Activated T-cell treated with anti-CD3 and anti-CD28 coated beads, Interleukin-2, amount 50 U/mL, for 4 hours (primary cell): ENCODE measurements at places on chromosomes 3 and 15. TPM values are rescaled to one million over a fixed set of nuclear protein-coding genes. Genes with fewer than 3 reads are reported as not detected.

GRCh38 chr3:69104586-69104985, 17.8 kb downstream of the LMOD3 start:
- no peak for DNase-seq

- DNase-seq, result no peak
Observed at GRCh38 chr15:25883463-25884259, 20.5 kb upstream of the ATP10A start.

- DNase-seq, result no peak
Observed at GRCh38 chr3:178634975-178635374, 98.7 kb downstream of the KCNMB2 start.

DNA sequence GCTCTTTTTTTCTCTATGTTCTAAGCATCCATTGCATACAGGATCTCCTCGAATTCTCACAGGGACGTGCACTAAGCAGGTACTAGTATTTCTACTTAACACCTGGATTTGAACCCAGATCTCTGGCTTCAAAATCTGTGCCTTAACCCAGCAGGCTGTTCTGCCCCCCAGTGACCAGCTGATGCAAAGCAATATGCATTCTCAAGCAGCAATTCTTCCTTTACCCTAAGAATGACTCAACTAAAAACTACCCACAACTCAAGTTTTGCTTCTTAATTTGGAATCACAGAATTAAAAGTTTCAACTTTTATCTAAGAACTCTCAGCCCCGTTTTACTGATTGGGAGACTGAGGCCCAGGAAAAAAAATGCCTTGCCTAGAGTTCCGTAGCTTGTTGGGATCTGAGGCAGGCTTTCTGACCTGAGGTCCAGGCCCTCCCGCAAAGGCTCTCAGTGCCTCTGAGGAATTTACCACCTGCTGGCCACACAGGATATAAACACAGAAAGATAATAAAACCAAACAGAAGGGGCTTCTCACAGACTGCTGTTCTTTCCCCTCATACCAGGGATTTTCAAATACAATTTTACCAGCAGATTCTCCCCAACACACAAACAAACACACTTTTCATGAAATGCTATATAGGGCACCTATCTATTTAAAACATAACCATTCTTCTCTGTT, 115.4 kb upstream of the RAD18 start:
- DNase-seq, result no peak

DNA sequence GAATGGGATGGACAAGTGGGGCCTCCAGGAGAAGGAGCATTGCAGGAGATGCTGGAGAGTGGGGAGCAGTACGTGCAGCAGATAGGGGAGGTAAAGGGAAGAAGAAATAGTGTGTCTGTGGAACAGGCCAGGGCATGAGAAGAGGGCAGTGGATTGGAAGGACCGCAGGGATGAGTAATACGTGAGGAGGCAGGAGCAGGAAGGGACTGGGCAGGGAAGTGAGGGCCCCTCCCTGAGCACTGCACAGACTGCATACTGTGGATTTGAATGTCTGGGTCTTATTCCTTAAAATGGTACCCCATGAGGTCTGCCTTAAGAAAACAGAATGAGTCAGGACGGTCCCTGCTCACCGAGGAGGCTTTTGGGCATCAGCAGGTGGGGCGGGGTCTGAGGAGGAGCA, 210.0 kb upstream of the NDN start:
- no peak for DNase-seq

DNA sequence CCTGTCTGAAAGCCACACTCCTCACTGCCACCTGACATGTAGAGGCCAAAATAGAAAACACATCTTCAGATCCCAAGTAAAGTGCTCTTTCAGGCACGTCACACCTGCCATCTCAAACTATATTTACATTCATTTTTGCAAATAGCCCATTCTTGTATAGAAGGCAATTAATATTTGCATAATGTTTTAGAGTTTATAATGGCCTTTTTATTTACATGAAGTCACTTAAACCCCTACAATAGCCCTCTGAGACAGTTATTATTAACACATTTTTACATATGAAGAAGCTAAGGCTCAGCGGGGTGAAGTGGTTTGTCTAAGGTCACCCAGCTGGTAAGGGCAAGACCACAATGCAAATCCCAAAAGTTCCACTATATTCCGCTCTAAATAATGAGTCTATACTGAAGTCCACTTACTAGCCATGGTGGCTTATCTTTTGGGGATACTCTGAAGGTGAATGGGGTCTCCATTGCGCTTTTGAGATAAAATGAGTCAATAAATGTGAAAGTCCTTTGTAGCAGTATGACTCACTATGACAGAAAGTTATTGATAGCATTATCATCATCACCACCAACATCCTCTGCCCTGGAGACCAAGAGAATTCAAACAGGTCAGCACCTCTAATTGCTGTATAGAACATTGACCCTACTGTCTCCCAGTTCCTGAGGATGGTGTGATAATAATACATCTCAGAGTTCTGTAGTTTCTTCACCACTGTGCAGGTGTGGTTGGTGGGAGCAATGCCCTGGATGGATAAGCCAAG, 155.9 kb upstream of the BCL6 start:
- no peak for DNase-seq

The GP5 gene
- 0.08 TPM for total RNA-seq

The THPO gene
- not detected for total RNA-seq

The MELTF gene
- 1.9 TPM for total RNA-seq

The TGM4 gene
- not detected for total RNA-seq

The CPNE4 gene
- total RNA-seq, result not detected

- no peak for DNase-seq
Observed at GRCh38 chr3:173920386-173920785, 522.8 kb downstream of the NLGN1 start.

The CHD2 gene
- 67.7 TPM for total RNA-seq

The CP gene
- total RNA-seq, result 0.43 TPM

The NLGN1 gene
- total RNA-seq, result not detected

The TM4SF4 gene
- total RNA-seq, result 1.0 TPM

The GHSR gene
- total RNA-seq, result not detected

GRCh38 chr3:187039100-187039722, 100.1 kb downstream of the RPL39L start:
- no peak for DNase-seq

DNA sequence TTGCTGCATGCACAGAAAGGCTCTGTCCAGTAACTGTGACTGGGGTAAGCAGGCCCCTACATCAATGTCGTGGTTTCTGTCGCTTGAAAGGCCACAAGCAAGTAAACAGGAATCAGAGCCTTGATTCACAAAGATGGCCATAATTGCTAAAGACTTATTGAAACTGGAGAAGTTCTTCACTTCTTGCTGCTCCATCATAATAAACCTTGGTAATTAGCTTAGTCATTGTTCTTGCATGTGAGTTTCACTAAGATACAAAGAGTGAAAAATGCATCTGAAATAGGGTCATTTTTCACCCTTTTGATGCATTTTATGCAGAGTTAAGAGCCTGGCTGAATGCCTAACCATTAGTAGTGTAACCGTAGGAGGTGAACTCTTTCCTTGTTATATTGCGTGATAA, 3.2 kb downstream of the SEMA6D start:
- no peak for DNase-seq

- DNase-seq, result no peak
Observed at GRCh38 chr3:151479452-151479851, 18.6 kb upstream of the IGSF10 start.

The CA12 gene
- total RNA-seq, result 0.14 TPM

GRCh38 chr3:9241956-9242355, 7.5 kb downstream of the SRGAP3 start:
- no peak for DNase-seq

The EPHB1 gene
- 0.50 TPM for total RNA-seq

The SUSD5 gene
- total RNA-seq, result not detected

GRCh38 chr15:44698641-44699040, 12.5 kb downstream of the PATL2 start:
- no peak for DNase-seq

The RTP4 gene
- 1.5 TPM for total RNA-seq
